ENCODE measurements at places on chromosomes 1 and 21.

- DNase-seq: no peak
Observed at GRCh38 chr21:44083631-44084291, 23.4 kb upstream of the PWP2 start.

- no peak for DNase-seq
Observed at GRCh38 chr1:155529929-155530328, 32.7 kb downstream of the ASH1L start.

GRCh38 chr1:226764533-226764932, 25.5 kb upstream of the ITPKB start:
- DNase-seq: no peak

- DNase-seq: no peak
Observed at GRCh38 chr1:46445773-46446256, 43.8 kb upstream of the DMBX1 start.

DNA sequence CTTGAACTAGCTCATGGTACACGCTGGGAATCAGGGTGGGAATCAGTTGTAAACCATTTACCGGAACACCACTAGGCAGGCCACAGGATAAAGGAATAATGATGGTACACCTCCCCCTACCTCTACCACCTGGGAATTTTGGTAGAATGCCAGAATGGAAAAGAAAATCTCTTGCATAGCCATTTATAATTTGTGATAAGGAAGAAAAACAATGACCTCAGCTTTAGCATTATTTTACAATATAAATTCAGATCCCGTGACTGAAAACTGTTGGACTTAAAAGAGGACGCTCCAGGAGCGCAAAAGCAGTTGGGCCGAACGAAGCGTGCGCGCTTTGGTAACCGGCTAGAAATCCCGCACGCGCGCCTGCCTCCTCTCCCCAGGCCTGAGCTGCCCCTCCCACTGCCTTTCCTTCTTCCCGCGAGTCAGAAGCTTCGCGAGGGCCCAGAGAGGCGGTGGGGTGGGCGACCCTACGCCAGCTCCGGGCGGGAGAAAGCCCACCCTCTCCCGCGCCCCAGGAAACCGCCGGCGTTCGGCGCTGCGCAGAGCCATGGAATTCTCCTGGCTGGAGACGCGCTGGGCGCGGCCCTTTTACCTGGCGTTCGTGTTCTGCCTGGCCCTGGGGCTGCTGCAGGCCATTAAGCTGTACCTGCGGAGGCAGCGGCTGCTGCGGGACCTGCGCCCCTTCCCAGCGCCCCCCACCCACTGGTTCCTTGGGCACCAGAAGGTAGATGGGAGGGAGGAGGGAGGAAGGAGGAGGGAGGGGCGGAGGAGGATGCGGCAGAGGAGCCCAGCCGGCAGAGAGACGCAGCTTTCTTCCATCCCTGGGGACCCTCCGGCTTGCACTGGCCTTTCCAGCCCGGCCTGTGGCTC, at the start of gene CYP4X1:
Gene CYP4X1, plus strand, starts transcription at position 402 of the 873 bp plus-strand sequence. Its CDS starts 149 bp downstream, at position 551.
- DNase-seq: no peak

GRCh38 chr1:234320549-234320948, 52.7 kb upstream of the COA6 start:
- DNase-seq: no peak

DNA sequence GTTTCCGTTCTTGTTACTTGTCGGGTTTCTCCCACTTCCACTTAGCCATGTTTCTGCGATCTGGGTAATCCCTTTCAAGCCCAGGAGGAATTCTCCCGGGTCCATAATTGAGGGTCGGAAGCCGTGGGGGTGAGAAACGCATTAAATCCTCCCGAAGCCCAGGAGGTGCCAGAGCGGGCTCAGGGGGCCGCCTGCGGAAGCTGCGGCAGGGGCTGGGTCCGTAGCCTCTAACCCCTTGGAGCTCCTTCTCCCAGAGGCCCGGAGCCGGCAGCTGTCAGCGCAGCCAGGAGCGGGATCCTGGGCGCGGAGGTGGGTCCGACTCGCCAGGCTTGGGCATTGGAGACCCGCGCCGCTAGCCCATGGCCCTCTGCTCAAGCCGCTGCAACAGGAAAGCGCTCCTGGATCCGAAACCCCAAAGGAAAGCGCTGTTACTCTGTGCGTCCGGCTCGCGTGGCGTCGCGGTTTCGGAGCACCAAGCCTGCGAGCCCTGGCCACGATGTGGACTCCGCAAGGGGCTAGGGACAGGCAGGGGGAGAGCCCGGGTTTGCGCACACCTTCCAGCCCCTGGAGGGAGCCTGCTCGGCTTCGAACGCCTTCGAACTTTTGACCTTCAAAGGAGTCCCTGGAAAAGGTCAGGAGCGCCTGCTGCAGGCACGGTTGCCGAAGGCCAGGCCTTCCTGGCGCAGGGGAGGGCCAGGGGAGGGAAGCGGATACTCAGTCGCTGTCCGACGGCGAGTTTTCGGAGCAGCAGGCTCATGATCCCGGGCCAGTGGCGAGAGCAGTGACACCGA, 1.7 kb upstream of the SIM2 start:
- DNase-seq: no peak

- no peak for DNase-seq
Observed at GRCh38 chr21:16370186-16370585, 640.4 kb downstream of the USP25 start.

DNA sequence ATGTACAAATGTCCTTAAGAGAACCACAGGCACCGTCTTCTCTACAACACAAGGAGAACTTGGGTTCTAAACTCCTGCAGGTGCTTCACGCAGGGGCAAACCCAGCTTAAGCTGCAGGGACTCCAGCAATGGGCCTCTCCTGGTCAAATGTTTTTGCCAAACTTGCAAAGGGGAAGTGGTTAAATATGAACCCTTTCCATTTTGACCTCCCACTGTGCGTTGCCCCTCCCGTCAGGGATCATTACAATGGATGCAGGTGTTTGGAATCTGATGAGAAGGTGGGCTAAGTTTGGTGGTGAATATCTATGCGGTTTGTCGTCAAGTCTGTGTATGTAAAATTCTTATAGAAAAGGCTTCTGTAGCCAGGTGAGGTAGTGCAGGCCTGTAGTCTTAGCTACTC, 29.1 kb upstream of the SLC25A33 start:
- DNase-seq: no peak

DNA sequence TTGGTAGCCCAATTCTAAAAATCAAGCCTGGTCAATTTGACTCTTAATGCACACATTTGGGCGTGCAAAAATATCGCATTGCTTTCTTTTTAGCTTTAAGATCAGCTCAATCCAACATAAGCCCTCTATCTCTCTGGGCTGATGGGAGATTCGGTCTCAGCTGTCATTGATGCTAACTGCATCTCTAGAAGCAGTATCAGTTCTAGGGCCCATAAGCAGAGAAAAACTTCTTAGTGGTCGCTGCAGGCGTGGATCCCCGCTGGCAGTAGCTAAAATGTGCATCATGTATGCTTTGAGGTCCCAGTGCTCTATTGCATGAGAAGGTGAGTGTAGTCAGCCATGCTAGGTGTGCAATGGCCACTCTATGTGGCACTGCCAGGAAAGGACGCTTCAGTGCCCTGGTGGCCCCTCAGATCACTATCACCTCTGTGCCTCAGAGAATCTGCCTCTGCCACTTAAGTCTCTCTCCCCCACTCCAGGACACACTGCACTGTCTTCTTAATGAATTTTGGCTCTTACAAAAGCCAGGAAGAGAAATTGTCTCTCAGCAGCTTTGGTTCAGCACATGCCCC, 79.7 kb upstream of the GADD45A start:
- no peak for DNase-seq

DNA sequence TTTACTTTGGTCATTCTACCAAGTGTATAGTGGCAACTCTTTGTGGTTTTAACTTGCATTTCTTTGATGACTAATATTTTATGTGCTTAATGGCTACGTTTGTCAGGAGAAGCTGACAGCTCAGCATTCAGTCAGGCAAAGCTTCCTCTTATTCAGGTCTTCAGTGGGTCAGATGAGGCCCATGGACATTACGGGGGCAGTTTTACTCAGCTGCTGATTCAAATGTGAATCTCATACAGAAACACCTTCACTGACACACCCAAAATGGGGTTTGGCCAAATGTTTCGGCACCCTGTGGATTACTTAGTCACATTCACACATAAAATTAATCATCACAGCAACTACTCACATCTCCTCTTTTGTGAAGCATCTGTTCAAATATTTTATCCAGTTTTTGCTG, 104.9 kb upstream of the PLD5 start:
- no peak for DNase-seq

- DNase-seq: no peak
Observed at GRCh38 chr1:82837766-82838465, 1037.2 kb downstream of the ADGRL2 start.

- no peak for DNase-seq
Observed at GRCh38 chr1:55959136-55959548, 620.2 kb downstream of the PLPP3 start.

DNA sequence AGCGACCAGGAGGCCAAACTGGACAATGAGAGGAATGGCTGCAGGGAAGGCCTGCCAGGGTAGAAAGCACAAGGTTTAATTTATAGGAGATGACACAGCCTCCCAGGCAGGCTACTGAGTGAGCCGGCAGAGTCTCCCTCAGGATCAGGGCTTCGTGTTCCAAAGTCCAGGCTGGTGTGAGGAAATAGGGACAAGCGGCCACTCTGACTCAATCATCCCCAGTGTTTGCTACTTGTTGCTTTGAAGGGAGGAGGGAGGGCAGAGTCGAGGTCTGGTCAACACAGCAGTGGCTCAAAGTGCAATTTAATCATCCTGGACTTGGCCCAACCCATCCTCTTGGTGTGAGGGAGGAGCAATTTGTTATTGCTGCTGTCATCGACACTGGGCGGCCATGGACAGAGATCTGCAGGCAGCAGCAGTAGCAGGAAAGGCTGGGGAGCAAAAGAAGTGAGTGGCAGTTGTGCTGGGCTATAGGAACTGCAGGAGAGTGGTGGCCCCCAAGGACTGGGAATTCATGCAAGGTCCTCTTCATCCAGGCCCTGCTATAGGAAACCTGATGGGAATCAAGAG, 27.5 kb downstream of the TBX15 start:
- DNase-seq: no peak

GRCh38 chr1:66925558-66925910, 744 bp downstream of the MIER1 start:
- peak; percentile 30 for DNase-seq

DNA sequence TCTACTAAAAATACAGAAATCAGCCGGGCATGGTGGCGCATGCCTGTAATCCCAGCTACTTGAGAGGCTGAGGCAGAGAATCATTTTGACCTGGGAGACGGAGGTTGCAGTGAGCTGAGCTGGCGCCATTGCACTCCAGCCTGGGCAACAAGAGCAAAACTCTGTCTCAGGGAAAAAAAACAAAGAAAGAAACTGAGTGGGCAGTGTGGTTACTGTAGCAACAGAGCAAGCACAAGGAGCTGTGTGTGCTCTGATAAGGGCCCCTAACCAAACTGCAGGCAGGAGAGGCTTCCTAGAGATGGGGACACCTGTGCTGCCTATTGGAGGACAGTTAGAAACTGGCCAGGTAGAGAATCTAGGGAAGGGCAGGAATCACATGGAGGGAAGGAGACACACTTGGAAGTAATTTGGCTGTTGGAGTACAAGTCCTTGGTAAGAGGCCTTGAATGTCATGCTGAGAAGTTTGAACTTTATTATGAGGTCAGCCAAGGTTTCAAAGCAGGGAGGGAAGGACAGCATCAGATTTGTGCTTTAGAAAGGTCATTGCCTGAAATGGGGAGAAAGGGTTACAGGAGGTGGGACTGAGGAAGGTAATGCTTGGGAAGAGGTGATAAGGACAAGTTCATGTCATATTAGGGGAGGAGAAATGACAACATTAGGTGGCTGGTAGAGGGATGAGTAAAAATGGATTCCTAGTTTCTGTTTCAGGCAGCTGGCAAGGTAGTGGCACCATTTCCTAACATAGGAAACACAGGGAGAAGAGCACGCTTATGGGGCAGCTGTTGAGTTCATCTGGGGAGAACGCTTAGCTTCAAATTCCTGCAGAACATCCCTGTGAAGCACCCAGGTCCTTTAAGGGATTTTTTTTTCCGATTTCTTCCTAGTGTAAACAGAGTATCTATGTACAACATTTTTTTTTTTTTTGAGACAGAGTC, 69.2 kb upstream of the ARTN start:
- no peak for DNase-seq

DNA sequence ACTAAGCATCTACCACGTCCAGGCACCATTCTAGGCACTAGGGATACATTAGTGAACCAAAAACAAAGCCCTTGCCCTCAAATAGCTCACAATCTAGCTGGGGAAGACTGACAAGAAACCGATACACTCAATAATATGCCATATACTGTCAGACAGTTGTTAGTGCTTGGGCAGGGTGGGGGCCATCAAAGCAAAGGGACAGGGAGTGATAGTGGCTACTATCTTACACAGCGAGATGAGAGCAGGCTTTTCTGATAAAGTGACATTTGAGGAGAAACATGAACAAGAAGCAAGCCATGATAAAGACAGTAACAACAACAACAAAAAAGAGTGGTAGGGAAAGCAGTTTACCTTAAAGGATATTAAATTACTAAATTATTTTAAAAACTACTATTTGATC, 41.1 kb downstream of the ERO1B start:
- no peak for DNase-seq

GRCh38 chr1:221458447-221459156, 283.3 kb downstream of the DUSP10 start:
- peak; percentile 16 for DNase-seq

- no peak for DNase-seq
Observed at GRCh38 chr1:29784276-29785136, 548.2 kb downstream of the PTPRU start.

GRCh38 chr1:234608911-234609690, 877 bp downstream of the IRF2BP2 start:
- DNase-seq: peak; percentile 49

- DNase-seq: no peak
Observed at GRCh38 chr1:37064039-37064438, 29.7 kb upstream of the GRIK3 start.

- no peak for DNase-seq
Observed at GRCh38 chr1:210446479-210446878, 117.8 kb downstream of the HHAT start.

- no peak for DNase-seq
Observed at GRCh38 chr1:36522021-36522420, 39.3 kb upstream of the CSF3R start.

DNA sequence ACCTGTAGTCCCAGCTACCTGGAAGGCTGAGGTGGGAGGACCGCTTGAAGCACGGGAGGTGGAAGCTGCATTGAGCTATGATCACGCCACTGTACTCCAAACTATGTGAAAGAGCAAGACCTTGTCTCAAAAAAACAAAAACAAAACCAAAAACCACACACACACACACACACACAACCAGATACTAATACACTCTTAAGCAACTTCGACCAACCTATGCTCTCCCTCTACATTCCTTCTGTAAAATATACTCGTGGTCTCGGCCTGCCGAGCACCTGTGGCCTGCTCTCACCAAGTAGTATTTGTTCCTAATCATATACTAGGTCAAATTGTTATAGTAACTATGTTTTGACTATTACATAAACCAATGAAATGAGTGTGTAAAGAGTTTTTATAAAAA, 13.5 kb upstream of the SYT2 start:
- DNase-seq: no peak
